C1 segment of cervical spinal cord (tissue), 14 donors: ENCODE measurements at places on chromosomes 12 and 14.

GRCh38 chr14:101707863-101708620, 53.5 kb upstream of the PPP2R5C start:
- DNase-seq = no peak

GRCh38 chr12:18148961-18149360, 59.0 kb upstream of the RERGL start:
- DNase-seq = no peak

DNA sequence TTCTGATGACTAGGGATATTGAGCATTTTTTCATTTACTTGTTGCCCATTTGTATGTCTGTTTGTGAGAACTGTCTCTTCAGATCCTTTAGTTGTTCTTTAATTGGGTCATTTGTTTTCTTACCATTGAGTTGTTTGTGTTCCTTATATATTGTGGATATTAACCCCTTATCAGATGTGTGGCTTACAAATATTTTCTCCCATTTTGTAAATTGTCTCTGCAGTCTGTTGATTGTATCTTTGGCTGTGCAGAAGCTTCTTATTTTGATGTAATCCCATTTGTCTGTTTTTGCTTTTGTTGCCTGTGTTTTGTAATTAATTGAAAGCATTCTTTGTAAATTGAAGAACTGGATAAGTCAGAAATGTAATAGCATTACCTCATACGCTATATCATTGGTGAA, 459.1 kb upstream of the FOXG1 start:
- no peak for DNase-seq

DNA sequence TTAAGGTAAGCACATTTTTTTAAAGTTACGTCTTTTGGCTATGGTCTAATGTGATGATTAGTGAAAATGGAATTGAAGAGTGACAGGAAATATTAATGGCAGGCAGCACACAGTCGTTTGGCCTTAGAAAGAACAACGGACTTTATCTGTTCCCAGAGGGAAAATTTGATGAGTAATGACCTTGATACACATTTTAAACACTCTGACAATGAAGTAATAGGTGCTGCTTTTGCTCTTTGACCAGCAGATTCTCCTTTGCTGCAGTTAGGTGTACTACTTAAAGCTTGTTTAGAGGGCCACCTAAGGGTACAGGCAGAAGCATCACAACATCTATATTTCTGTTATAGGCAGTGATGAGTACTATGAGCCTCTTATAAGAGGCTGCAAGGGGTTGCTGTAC, 27.1 kb upstream of the RNU6-8 start:
- DNase-seq = no peak

GRCh38 chr12:131747276-131748177, 36.6 kb downstream of the SFSWAP start:
- no peak for DNase-seq

- DNase-seq = no peak
Measured at GRCh38 chr14:30297876-30298795, 260.8 kb upstream of the G2E3 start.

DNA sequence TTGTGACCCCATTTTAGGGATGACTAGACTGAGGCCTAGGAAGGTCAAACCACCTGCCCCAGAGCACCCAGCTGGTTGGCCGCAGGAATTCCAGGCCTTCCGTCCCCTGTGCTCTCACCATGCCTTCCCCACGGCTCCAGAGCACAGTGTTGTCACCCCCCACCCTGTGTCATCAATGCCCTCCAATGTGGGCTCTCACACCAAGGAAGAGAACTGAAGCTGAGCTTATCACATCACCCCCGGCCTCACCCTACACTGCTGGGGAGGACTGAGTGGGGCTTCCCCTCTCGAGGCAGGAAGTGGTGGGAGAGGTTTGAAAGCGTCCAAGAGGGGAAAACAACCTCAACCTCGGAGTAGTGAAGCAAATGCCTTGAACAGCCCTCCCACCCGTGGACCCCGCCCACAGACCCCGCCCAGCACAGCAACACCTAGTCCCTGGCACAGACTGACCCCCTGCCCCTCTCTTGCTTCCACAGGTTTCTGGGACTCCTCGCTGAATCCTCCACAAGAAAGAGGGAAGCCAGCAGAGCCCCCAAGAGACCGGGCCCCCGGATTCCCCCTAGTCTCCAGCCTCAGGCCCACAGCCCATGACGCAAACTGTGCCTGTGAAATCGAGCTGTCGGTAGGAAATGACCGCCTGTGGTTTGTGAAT, 97.2 kb downstream of the LGMN start:
- peak; percentile 68 for DNase-seq

DNA sequence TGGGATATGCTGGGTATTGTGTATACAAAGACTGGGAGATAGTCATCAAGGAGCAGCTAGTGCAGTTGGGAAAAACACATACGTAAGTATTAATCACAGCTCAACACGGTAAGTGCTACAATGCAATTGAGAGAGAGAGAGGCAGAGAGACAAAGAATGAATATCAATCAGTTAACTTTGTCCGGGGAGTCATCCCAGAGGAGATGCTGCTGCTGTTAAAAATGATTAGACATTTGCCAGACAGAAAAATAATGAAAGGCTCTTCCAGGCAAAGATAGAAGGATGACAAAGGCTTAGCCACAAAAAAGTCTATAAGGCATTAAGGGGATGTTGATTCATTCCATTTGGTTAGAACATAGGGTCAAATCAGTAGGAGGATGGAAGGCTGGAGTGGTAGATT, 45.1 kb downstream of the AKAP6 start:
- DNase-seq = no peak

DNA sequence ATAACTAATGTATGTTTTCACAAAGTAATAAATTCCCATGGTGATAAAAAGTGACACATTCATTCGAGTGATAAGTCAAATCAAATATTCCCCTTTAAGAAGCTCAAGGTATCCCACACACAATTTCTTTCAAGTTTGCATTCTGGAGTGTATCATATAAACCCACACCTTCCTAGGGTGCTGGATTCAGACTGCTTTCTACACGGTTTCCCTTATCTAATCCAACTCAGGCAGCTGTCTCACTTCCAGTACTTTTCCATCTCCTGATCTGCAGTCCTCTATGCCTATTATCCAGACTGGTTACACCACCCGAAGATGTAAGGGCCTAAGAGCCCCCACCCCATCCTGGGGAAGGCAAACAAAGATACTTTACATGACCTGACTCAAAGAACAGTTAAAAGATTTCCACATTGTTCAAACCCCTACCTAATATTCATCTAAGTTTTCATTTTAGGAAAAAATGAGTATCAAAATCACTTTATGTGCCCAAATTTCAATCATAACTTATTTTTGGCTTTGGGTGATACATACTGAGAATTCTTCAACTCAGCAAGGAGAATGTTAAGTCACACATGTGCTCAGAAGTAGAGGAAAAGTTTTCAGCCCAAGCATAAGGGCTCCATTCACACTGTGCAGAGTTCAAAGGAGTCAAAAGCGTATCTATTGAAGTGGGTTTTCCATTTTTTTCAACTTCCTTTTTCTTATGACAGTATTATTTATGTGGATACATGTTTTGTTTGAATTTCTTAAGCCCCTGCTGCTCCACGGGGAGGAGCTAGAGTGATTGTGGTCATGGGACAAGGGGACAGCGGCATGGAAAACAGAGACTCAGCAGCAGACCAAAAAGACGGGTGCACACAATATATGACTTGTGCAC, 41.8 kb downstream of the CORO1C start:
- DNase-seq = peak; percentile 20

DNA sequence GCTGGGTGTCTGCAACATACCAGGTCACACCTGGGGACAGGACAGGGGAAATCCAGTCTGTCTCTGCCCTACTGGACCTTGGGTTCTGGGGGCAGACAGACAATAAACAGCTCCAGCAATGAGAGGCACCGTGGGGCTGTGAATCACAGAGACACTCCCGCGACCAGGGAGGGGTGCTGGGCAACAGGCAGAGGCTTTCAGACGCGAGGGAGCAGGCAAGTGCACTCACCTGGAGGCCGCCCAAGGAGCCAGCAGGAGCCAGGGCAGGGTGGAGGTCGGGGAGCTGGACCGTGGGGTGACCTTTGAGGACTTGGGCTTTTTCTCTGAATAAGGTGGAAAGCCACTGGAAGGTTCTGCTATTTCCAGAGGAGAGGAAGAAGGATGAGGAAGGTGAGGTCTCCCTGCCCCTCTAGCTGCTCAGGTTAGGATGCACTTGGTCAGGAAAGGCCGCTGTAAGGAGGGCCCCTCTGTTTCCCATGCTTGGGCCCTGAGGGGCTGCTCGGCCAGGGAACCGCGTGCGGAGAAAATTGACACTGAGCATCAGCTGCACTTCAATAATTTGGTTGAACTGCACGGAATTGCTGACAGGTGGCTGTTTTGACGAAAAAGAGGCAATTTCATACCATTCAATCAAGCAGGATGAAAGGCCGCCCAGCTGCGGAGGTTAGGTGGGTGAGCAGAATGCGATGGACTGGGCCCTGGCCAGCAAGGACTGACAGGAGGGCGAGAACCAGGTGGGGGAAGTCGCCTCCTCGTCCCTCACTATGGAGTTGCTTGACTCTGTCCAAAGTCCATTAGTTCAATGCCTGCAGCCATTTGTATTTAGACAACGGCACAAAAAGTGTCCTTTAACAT, 42.2 kb downstream of the JAG2 start:
- no peak for DNase-seq

DNA sequence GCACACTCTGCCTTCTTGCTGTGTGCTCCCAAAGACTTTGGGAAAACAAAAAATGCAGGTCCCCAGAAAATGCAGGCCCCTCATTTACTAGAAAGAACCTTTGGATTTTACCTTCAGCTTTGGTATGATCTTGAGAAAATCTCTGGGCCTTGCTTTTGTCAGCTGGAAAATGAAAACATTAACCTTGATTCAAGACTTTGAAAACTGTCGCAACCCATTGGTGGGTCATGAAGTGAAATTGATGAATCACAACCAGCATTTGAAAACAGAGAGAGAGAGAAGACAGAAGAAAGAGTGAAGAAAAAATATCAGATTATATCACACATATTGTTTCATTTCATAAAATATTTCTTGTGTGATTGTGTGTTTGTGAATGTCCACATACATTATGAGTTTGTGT, 322.5 kb downstream of the ZFP36L1 start:
- DNase-seq = no peak

- DNase-seq = no peak
Measured at GRCh38 chr14:54577494-54577893, 10.6 kb downstream of the SAMD4A start.

GRCh38 chr12:106633451-106633823, 50.6 kb downstream of the RFX4 start:
- DNase-seq = no peak

- DNase-seq = no peak
Measured at GRCh38 chr12:57008178-57008577, 1.8 kb upstream of the ZBTB39 start.

GRCh38 chr14:75972801-75973421, 8.9 kb downstream of the TGFB3 start:
- no peak for DNase-seq

GRCh38 chr12:124107351-124107750, 134.3 kb downstream of the ZNF664 start:
- no peak for DNase-seq

DNA sequence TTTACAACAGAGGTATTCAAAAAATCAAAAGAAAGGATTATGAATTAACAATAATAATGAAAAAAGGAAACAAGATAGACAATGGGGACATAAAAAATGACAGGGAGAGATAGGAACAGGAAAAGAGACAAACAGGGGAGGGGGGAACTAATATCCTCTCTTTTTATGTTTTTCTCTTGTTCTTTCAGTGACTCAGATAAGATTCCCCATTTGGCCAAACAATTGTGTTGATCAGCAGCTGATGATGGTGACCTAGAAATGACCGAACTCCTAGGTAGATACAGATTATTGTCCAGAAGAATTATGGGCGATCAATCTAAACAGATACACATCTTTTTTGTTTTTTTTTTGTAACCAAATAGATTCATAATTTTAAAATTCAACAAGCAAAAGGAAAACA, 1277.2 kb upstream of the FLRT2 start:
- no peak for DNase-seq

DNA sequence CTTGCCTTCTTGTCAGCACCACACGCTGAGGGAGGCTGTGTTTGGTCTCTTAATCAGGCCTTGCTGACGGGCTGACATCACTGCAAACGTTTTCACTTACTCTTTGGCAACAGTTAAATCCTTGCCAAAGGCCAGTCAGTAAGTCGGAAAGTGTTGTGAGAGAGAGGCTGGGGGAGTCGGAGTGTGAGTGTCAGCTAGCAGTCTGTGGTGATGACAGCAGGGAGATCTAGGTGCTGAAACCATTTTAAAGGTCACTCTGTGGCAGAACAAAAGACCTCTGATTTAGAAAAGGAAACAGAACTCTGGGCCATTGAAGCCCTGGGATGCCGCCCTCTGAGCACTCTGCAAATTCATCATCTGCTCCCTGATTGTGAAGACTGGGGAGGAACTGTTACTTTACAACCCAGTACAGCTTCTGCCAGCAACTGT, 143.5 kb downstream of the PAX9 start:
- no peak for DNase-seq

GRCh38 chr12:126347421-126347820, 1282.2 kb downstream of the AACS start:
- DNase-seq = no peak

DNA sequence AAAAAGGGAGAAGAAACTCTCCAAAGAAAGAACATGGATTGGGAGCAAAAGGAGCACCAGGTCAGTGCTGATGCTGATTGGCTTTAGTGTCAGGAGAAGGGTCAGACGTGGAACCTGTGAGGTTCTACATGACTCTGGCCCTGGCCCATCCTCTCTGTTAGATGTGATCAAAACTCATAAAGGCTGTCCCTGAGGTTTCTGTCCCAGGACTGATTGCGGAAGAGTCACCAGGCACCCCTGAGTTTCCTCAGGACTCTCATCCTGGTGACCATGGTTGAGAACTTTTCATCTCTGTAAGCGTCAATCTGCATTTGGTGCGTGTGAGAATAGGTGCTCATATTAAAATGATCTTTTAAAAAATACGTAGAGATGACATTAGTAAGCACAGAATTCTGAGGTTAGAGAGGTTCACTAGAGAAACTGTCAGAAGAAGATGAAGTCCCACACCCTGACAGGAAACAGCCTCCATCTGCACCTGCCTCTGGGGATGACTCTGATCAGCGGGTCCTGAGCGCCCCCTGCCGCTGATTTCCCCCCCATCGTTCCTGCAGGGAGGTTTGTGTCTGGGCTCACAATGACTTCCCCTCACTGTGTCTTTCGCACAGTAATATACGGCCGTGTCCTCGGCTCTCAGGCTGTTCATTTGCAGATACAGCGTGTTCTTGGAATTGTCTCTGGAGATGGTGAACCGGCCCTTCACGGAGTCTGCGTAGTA, 741.8 kb downstream of the TMEM121 start:
- no peak for DNase-seq

DNA sequence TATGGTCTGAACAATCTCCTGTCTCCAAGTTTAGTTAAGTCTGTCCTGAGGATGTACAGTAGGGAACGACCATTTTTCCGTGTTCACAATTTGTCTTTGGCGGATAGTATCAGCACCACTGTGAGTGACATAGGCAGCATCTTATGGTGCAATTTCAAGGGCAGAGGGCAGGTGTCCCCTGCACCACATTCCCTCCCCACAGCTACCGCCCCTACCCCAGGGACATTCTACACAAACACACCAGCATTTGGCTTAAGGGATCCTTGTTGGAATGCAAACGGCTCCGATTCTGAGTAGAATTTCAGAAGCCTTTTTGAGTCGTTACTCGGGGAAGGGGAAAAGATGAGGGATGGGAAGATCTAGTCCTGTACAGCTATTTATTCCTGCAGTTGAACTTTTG, 25.1 kb upstream of the DICER1 start:
- no peak for DNase-seq
